Astrocyte of the hippocampus (primary cell): ENCODE measurements at places on chromosomes 13 and 19.

DNA sequence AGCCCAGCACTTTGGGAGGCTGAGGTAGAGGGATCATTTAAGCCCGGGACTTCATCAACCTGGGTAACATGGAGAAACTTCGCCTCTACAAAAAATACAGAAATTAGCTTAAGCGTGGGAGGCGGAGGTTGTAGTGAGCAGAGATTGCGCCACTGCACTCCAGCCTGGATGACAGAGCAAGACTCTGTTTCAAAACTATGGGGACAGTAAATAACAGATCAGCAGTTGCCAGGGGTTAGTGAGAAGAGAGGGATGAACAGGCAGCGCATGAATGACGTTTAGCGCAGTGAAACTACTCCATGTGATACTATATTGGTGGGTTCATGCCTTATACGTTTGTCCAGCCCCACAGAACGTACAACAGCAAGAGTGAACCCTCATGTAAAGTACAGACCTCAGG, 7.1 kb upstream of the ICAM3 start:
- DNase-seq: no peak

- no peak for DNase-seq
Observed at GRCh38 chr19:17073869-17074633, 1.2 kb downstream of the HAUS8 start.

DNA sequence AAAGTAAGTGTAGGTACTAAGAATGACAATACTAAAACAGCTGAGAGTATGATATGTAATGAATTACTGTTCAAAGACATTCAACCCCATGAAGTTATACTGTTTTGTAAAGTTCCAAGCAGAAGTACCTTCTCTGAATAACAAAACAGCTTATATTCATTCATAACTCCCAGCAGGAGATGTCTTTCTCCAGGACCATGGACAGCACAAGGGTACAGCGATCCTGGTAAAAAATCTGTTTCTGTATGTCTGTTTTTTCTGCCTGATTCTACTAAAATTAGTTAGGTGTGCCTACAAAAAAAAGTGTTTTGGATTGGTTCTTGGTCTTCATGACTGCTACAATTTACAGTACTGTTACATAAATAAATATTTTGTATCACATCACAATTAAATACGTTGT, 172.5 kb upstream of the SLITRK5 start:
- DNase-seq: peak; percentile 55

- no peak for DNase-seq
Observed at GRCh38 chr13:32209652-32210051, 105.5 kb downstream of the ZAR1L start.

- peak; percentile 31 for DNase-seq
Observed at GRCh38 chr13:104289400-104289799, 1223.2 kb upstream of the SLC10A2 start.

- DNase-seq: no peak
Observed at GRCh38 chr19:55667958-55668357, 7.1 kb upstream of the EPN1 start.

GRCh38 chr13:25860862-25861261, 191.0 kb downstream of the SHISA2 start:
- DNase-seq: peak; percentile 64

DNA sequence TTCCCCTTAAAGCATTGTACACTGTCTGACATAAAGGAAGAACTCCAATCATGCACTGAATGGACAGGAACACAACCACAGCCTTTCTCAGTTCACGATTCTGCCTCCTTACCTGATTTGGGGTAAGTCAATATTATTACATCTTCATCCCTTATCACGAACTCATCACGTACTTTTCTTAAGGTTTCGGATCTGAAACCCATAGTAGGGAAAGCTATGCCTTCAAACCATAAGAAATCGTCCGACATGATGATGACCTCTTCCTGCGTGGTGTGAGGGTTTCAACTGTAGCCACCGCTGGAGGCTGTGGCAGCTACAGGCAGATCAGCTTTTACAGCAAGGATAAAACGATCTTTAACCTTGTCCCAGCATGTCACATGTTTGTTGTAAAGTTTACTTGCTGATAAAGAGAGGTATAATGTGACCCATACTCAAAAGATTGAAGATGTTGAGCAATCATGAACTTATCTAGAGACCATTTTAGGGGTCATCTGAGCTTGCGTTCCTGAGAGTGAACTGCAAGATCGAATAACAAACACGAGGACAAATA, at the start of gene SULT2A1:
Gene SULT2A1 (minus strand): TSS at position 306 of the 550 bp plus-strand sequence. CDS start 58 bp downstream, at position 248.
- no peak for DNase-seq

- no peak for DNase-seq
Observed at GRCh38 chr13:46178143-46178542, 3.8 kb downstream of the LCP1 start.

GRCh38 chr13:58119351-58119750, 487.8 kb downstream of the PCDH17 start:
- no peak for DNase-seq
